Neuronal stem cell (in vitro differentiated cells): ENCODE measurements at places on chromosomes 11 and 22.

GRCh38 chr11:4183410-4184057 lies 88.9 kb downstream of the RRM1 start:
- no peak for DNase-seq
- H3K27me3 ChIP-seq: peaks cover 22% of the 10 kb centered on the region
- no peak overlapping the region for H3K27ac ChIP-seq
- H3K36me3 ChIP-seq: no peaks in the 10 kb centered on the region
- no peaks in the 10 kb centered on the region for H3K4me1 ChIP-seq
- H3K4me3 ChIP-seq: no peak overlapping the region

GRCh38 chr11:111691741-111692140 lies 74.4 kb downstream of the PPP2R1B start:
- DNase-seq: no peak
- H3K27ac ChIP-seq: no peak overlapping the region
- peaks cover 23% of the 10 kb centered on the region for H3K36me3 ChIP-seq
- H3K4me1 ChIP-seq: peaks cover 25% of the 10 kb centered on the region
- H3K4me3 ChIP-seq: no peak overlapping the region

- no peaks in the 10 kb centered on the region for H3K27me3 ChIP-seq
- DNase-seq: no peak
- H3K36me3 ChIP-seq: no peaks in the 10 kb centered on the region
- H3K4me3 ChIP-seq: no peak overlapping the region
- peaks cover 3% of the 10 kb centered on the region for H3K4me1 ChIP-seq
These were observed 136.0 kb downstream of the SWAP70 start for GRCh38 chr11:9799886-9800285.

DNA sequence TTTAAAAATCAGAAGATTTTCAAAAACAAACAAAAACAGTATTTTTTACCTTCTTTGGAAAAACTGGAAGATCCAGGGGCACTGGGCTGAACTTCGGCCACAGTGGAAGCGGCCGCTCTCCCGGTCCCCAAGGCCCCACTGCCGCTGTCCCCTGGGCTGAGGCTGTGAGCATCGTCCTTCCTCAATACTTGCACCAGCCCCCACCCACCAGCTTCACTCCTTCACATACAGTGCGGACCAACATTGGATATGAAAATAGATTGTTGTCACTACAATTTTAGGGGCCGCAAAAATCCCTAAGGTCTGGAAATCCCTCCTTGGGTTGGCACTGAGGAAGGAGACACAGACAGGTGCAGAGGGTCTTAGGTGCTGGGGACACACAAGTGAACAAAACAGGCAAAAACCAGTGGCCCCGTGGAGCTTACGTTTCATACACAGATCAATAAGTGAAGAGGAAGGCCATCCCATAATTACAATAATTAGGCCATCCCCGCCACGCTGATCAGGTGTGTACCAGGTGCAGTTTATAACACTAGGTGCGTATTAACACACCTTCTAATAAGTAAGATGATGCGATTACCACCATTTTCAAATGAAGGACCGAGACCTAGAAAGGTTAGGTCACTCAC lies 28.2 kb upstream of the SLC22A12 start:
- peaks cover 43% of the 10 kb centered on the region for H3K4me1 ChIP-seq
- no peaks in the 10 kb centered on the region for H3K27me3 ChIP-seq
- H3K36me3 ChIP-seq: no peaks in the 10 kb centered on the region

DNA sequence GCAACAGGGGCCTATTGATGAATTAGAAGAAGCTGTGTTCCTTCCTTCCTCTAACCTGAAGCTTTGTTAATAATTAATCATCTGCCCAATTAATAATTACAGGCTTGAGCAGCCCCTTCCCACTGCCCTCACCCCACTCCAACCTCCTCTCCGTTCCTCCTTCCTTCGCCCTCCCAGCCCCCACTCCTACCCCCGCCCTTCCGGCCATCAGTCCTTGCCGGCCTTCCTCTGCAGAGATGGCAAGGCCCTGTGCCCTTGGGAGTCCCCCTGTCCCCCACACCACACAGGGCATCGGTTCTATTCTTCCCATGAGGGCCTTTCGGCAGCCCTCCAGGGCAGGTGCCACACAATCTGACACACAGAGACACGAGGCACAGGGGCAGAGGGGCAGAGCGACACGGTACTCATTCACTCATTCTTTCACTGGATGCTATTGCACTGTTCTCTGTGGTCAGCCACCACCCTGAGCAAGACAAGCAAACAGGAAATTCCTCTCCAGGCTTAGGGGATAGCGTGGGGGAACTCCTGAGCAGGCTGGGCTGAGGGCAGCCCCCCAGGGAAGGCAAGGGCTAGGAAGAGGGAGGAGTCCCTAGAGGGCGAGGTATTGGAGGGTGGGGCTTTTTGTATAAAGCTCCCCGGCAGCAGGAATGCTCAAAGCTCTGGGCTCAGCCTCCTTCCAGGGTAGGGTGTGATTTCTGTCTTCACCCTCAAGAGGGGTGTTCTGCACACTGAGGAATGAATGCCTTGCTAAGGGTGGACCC lies 14.7 kb downstream of the MGAT3 start:
- no peaks in the 10 kb centered on the region for H3K27me3 ChIP-seq
- H3K4me3 ChIP-seq: no peak overlapping the region
- peaks cover 54% of the 10 kb centered on the region for H3K4me1 ChIP-seq
- H3K27ac ChIP-seq: peak overlapping the region; percentile 27

GRCh38 chr11:123543797-123544196 lies 110.6 kb downstream of the SCN3B start:
- no peak for DNase-seq
- H3K27ac ChIP-seq: no peak overlapping the region
- no peaks in the 10 kb centered on the region for H3K4me1 ChIP-seq
- no peaks in the 10 kb centered on the region for H3K27me3 ChIP-seq
- no peaks in the 10 kb centered on the region for H3K36me3 ChIP-seq

DNA sequence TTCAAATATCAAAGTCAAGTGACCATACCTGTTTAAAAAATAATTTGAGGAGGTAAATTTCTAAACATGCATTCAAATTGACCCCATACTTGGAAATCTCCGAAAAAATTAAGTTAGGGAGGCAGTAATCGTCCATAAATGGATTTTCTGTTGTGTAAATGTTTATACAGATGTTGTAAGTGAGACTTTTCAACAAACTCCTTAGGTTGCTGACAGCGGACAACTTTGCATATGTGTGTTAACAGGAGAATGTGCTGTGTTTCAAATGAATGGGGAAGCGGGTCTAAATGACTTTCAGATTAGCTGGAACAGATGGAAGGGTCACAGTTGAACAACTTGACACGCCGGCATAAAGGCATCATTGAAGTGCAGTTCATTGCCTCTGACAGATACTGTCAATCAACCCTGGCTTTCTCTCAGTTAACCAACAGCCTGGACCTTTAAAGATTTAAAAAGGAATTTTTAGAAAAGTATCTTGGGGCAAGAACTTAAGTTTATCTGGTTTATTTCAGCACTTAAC lies 98.2 kb upstream of the DBX1 start:
- H3K27ac ChIP-seq: no peak overlapping the region
- no peaks in the 10 kb centered on the region for H3K27me3 ChIP-seq
- no peaks in the 10 kb centered on the region for H3K36me3 ChIP-seq

DNA sequence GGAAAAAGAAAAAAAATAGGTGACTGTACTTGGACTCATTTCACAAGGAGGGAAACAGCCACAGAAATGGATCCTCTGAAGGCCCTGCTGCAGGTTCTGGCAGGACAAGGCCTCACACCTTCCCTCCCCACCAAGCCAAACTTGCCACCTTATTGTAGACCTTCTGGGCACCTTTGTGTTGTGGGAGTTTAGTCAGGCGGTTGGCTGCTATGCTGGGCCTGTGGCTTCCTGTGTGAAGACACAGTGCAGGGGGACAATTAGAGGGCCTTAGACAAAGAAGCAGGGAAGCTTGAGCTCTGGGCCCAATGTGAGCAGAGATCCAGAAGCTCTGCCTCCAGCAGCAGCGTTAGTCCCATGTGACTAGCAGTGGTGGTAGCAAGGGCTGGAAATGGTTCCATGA lies 4.2 kb downstream of the RAB1B start:
- H3K4me1 ChIP-seq: peaks cover 5% of the 10 kb centered on the region
- no peaks in the 10 kb centered on the region for H3K27me3 ChIP-seq
- peaks cover 63% of the 10 kb centered on the region for H3K36me3 ChIP-seq
- no peak overlapping the region for H3K27ac ChIP-seq
- DNase-seq: no peak

GRCh38 chr22:41001722-41002122 lies 50.5 kb downstream of the RBX1 start:
- H3K4me1 ChIP-seq: no peaks in the 10 kb centered on the region
- H3K27me3 ChIP-seq: no peaks in the 10 kb centered on the region
- H3K36me3 ChIP-seq: no peaks in the 10 kb centered on the region

GRCh38 chr22:38432264-38432663 lies 22.7 kb downstream of the KCNJ4 start:
- H3K4me3 ChIP-seq: no peak overlapping the region
- H3K27me3 ChIP-seq: no peaks in the 10 kb centered on the region
- H3K36me3 ChIP-seq: no peaks in the 10 kb centered on the region

- peak overlapping the region; percentile 65 for H3K27ac ChIP-seq
- peaks cover 3% of the 10 kb centered on the region for H3K36me3 ChIP-seq
- no peak overlapping the region for H3K4me3 ChIP-seq
- DNase-seq: peak; percentile 29
- peaks cover 19% of the 10 kb centered on the region for H3K4me1 ChIP-seq
- H3K27me3 ChIP-seq: no peaks in the 10 kb centered on the region
These were observed 411 bp downstream of the ACTN3 start for GRCh38 chr11:66546966-66547661.

GRCh38 chr22:36745301-36745995 lies 30.5 kb downstream of the IFT27 start:
- no peak for DNase-seq
- no peak overlapping the region for H3K27ac ChIP-seq
- no peaks in the 10 kb centered on the region for H3K4me1 ChIP-seq

GRCh38 chr11:68686486-68686885 lies 2.1 kb downstream of the GAL start:
- no peak overlapping the region for H3K27ac ChIP-seq
- no peak for DNase-seq
- H3K4me3 ChIP-seq: no peak overlapping the region
- H3K4me1 ChIP-seq: no peaks in the 10 kb centered on the region
- peaks cover 23% of the 10 kb centered on the region for H3K27me3 ChIP-seq

- no peaks in the 10 kb centered on the region for H3K27me3 ChIP-seq
- H3K27ac ChIP-seq: no peak overlapping the region
These were observed 3.4 kb downstream of the EMID1 start for GRCh38 chr22:29208879-29209623.

- peaks cover 9% of the 10 kb centered on the region for H3K4me1 ChIP-seq
- DNase-seq: no peak
- no peaks in the 10 kb centered on the region for H3K27me3 ChIP-seq
- no peak overlapping the region for H3K4me3 ChIP-seq
These were observed 874 bp upstream of the PLAAT4 start for GRCh38 chr11:63535734-63536133.

DNA sequence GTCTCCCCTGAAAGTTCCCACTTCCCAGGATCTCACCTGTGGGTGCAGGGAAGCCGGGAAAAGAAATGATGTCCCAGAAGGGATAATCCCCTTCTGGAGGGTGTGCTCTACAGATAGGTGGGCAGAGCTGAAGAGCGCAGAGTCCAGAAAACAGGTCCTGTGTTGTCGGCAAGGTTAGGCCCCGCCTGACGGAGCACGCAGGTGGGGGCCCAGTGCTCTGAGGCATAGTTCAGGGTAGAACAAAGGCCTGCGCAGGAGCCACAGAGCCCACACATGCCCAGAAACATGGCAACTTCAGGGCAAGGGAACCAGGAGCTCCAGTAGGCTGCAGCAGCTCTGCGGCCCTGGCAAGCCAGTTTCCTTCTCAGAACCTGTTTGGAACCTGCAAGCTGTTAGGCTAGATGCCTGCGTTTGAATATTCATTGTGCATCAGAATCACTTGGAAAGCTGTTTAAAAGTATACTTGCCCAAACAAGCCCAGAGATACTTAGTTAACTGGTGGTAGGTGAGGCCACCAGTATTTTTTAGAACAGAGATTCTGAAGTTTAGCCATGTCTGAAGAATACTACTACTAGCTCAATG lies 386.6 kb downstream of the BUD13 start:
- no peak overlapping the region for H3K27ac ChIP-seq
- no peaks in the 10 kb centered on the region for H3K4me1 ChIP-seq
- no peaks in the 10 kb centered on the region for H3K27me3 ChIP-seq
- no peak overlapping the region for H3K4me3 ChIP-seq

GRCh38 chr11:12721816-12722604 lies 47.8 kb downstream of the TEAD1 start:
- H3K4me1 ChIP-seq: peaks cover 47% of the 10 kb centered on the region
- DNase-seq: no peak
- no peak overlapping the region for H3K4me3 ChIP-seq
- no peaks in the 10 kb centered on the region for H3K27me3 ChIP-seq
- no peak overlapping the region for H3K27ac ChIP-seq

DNA sequence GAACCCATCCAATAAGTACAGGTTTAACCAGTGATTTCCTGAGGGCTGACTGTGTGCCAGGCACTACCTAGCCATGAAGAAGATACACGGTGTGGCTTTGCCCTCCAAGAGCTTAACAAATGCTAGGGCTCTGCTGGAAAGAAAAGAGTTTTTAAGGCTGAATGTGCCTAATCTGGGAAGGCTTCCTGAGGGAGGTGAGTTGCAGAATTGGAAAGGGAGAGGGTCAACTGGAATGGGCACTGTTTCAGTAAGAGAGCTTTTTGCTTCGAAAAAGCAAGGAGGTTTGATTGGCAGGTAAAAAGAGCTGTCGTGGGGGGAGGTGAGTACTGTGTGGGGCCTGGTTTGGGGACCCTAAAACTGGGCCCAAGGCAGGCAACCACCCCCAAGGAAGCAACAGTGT lies 2.7 kb downstream of the FAM83F start:
- no peak overlapping the region for H3K27ac ChIP-seq
- DNase-seq: no peak
- H3K4me3 ChIP-seq: no peak overlapping the region
- H3K4me1 ChIP-seq: peaks cover 47% of the 10 kb centered on the region

DNA sequence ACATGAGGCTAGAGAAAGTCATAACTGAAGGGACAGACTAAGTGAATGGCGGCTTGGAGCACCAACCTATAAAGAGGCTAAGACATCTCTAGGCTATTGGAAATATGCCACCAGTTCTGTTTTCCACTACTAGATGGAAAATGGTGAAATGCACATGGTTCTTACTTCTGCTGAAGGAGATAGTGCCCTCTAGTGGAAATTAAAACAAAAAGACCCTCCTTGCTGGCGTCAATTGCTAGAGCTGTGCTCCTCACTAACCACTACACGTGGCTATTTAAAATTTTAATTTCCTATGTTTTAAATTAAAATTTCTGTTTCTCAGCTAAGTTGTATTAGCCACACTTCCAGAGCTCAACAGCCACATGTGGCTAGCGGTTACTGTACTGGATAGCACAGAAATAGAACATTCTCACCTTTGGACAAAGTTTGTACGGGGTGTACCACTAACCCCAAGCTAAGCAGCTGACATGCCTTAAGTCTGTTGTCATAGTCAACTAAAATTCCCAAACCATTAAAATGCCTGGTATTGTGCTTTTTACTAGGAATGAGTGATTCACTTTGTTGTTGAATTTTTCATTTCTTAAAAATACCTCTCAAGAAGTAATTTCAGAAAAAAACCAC lies 34.1 kb upstream of the CALCA start:
- H3K36me3 ChIP-seq: no peaks in the 10 kb centered on the region
- H3K4me3 ChIP-seq: no peak overlapping the region
- no peak for DNase-seq
- no peaks in the 10 kb centered on the region for H3K4me1 ChIP-seq
